Activated B cell treated with CpG ODN at 0.5 μM for 24 hours (primary cell): ENCODE measurements at places on chromosomes 2 and 18. TPM values are rescaled to one million over a fixed set of nuclear protein-coding genes. Genes with fewer than 3 reads are reported as not detected.

GRCh38 chr2:168212866-168213265 is 34.5 kb downstream of the STK39 start:
- DNase-seq = no peak
- no peaks in the 10 kb centered on the region for H3K27me3 ChIP-seq
- peak overlapping the region; percentile 24 for H3K4me3 ChIP-seq
- H3K4me1 ChIP-seq = peaks cover 44% of the 10 kb centered on the region
- H3K36me3 ChIP-seq = no peaks in the 10 kb centered on the region

GRCh38 chr2:203916756-203917155 is 19.8 kb upstream of the ICOS start:
- no peak overlapping the region for H3K27ac ChIP-seq
- H3K4me3 ChIP-seq = no peak overlapping the region
- DNase-seq = no peak
- H3K36me3 ChIP-seq = no peaks in the 10 kb centered on the region
- peaks cover 4% of the 10 kb centered on the region for H3K4me1 ChIP-seq
- peaks cover 29% of the 10 kb centered on the region for H3K27me3 ChIP-seq

DNA sequence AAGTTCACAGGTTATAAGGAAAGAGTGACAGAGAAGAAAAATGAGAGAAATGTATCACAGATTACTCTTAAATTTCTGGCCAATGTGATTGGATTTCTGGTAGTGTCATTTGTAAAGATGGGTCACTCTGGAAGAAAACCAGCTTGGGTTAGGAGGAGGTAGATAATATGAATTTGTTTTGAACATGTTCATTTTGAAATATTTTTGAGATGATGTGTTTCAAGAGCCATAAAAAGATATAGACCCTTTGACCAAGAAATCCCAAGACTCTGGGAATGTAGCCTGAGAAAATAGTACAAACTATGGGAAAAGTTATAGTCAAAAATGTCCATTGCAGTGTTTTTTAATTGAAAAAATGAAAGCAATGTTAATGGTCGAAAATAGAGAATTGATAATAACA is 70.7 kb downstream of the CALCRL start:
- H3K27me3 ChIP-seq = no peaks in the 10 kb centered on the region
- H3K36me3 ChIP-seq = no peaks in the 10 kb centered on the region
- DNase-seq = no peak
- no peak overlapping the region for H3K4me3 ChIP-seq
- H3K4me1 ChIP-seq = no peaks in the 10 kb centered on the region

MSTN gene
- total RNA-seq = not detected in 2 replicates

PRADC1 gene
- 4.6 and 4.7 TPM in 2 replicates for total RNA-seq

FBXO48 gene
- total RNA-seq = 1.8 and 2.6 TPM in 2 replicates
